PC-3 (cell line): ENCODE measurements at places on chromosomes 12 and 14. TPM values are rescaled to one million over a fixed set of nuclear protein-coding genes. Genes with fewer than 3 reads are reported as not detected.

Gene FAM90A1
- not detected in 2 replicates for total RNA-seq

GRCh38 chr12:116881877-116882507 lies 751 bp upstream of the HRK start:
- DNase-seq, result no peak

DNA sequence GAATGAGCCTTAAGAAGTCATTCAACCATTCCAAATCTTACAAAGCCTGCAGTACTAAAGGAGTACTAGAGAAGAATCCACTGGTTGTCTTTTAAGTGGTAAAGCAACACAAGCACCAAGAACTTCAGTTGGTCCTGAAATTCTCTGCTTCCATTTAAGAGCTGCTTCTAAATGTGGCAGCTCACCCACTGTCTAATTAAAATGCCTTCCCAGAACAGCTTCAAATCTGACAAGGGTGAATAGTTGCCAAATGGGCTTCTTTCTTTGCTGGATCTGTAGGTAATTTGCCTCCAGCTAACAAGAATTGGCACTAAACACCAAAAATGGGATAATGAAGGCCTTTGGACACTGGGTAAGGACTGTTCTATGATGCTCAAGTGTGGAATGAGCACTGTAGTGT lies 72.2 kb upstream of the NAP1L1 start:
- DNase-seq, result no peak

GRCh38 chr12:76864791-76865400 lies 13.9 kb downstream of the CSRP2 start:
- no peak for DNase-seq

Gene SLC25A47
- total RNA-seq, result 0.07 TPM in 1 of 2 replicates, not detected in the other

DNA sequence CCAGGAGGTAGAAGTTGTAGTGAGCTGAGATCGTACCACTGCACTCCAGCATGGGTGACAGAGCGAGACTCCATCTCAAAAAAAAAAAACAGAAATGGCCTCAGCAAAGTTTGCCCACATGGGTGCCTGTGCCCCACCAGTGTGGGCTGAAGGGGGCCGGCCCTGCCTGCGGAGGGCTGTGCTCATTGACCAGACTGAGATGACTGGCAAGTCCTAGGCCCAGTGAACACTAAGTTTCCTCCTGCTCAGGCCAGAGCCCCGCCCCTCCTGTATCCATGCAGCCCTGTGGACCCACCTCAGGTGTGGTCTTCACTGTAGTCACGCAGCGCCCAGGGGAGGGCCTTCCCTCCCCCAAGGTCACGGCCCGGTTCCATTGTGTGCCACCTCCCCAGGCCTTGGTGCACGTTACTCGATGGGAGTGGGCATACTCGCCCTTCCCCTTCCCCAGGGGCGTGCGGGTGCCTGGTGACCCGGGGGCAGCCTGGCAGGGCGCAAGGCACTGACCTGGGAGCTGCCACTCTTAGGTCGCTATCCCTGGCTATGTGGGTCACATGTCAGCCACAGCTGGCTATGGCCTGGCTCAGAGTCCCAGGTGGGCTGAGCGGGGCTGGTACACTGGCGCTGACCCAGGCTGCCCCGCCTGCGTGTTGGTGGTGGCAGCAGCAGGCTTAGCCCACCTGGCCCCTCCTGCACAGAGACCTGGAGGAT lies 16.1 kb downstream of the INF2 start:
- no peak for DNase-seq

GRCh38 chr14:90732718-90733117 lies 83.5 kb downstream of the TTC7B start:
- no peak for DNase-seq
